Activated T-cell treated with anti-CD3 and anti-CD28 coated beads, Interleukin-2, amount 50 U/mL, for 1 hour (primary cell): ENCODE measurements at places on chromosomes 2 and 18.

- DNase-seq: no peak
These were observed 317.9 kb upstream of the VRK2 start for GRCh38 chr2:57728691-57729090.

- DNase-seq: no peak
These were observed 514.9 kb downstream of the PTPRM start for GRCh38 chr18:8081872-8082553.

DNA sequence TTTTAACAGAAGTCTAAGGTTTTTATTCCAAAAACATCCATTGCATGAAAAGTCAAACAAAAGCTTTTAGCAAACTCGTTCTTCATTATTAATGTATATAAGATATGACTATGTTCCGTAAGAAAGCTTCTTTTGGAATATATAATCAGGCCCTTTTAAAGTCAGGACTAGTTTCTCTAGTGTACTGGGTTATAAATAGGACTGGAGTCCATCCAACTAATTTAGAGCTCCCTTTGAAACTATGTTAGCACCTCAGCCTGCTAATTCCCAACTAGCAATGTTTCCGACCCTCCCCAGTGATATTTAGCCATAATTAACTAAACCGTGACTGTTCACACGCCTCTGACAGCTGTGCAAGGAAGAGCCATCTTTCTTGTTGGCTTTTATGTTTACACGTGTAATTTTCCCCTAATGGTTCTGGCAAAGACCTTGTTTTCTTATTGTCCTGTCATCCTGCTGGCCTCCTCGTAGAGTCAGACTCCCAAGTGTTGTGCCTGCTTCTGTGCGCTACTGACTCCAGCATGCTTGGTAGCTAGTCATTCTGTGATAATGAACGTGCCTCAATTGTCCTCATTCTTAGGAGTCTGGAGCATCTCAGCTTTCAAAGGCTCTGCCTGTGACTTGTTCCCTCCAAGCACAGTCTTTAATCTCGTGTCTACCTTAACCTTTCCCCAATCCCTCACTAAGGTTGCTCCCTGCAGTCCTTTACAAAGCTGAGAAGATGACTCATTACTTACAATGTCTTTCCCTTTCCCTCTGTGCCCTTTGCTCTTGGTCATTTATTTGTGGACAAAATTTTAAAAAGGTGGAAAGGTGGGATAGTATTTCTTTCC is 172.2 kb upstream of the RASGRP3 start:
- DNase-seq: no peak

DNA sequence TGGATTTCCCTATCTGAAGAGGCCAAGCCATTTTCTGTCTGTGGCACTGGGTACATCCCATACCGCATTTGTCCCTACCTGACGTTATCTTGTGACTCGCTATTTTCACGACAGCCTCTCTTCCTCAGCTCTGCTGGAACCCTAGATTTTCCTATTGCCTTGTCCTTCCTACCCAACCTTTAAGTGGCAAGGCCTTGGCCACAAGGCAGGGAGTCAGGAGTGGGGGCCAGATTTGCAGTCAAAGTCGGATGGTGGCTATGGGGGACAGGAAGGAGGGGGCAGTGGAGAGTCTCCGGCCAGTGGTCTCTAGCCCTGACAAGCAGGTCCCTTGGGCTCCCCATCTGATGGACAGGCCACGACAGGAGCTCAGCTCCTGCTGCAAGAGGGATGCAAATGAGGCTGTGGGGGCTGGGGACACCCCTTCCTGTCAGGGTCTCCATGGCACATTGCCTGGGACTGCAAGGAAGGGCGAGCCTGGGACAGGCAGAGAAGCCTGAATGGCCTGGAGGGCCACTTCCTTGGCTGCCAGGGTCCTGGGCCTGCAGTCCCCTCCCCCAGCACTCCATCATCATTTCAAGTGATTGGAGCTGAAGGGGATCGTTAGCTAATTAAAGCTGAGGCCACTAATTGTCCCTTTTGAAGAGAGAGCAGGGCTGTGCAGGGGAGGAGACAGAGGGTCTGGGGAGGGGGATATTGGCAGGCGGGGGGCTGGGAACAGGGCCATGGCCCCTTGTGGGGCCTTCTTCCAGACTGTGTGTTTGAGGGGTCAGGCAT is 6.3 kb upstream of the ECEL1 start:
- DNase-seq: no peak

DNA sequence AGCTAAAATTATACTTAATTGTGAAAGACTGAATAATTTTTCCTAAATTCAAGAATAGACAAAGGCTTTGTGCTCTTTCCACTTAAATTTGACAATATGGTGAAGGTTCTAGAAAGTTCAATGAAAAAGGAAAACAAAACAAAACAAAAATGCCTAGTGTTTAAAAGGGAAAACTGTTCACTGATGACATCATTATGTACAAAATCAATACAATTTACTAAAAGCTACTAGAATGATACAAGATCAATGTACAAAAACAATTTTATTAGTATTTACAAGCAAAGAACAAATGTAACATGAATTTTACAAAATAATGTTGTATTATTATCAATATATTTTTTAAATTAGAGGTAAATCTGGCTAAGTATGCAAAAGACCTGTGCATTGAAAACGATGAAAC is 499.1 kb upstream of the FSIP2 start:
- no peak for DNase-seq

DNA sequence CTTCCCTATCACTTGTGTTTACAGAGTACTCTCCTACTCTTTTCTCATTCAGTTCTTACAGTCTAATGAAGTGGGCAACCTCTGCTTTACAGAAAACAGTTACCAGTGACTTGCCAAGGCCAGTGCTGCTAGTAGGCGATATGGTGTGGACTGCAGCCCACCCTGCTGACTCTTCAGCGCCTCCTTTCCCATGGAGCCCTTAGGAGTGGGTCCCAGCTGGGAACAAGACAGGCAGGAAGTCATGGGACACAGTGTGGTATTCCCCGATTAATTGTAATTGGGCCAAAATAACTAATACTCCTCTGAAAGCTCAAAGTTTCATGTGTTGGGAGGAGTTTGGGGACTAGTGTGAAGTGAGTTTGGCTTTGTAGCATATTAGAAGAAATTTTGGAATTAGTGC is 120.1 kb upstream of the EML6 start:
- DNase-seq: no peak

DNA sequence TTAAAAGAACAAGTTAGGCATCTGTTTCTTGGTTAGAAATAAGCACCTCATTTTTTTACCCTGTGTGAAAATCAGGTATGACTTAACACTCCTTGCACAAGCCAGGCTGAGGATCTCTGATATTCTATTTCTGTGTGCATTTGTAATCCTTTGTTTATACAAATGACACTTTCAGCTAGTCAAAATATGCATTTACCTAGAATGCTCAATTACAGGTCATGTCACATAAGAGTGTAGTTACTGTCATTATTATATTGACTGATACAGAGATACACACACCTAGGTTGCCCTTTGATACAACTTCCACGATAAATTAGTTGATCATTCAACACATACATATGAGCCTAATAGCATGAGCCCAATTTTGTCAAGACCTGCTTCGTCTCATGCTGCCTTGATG is 144.3 kb downstream of the CHST9 start:
- DNase-seq: no peak

- no peak for DNase-seq
These were observed 69.4 kb downstream of the TXNL1 start for GRCh38 chr18:56568986-56569385.

DNA sequence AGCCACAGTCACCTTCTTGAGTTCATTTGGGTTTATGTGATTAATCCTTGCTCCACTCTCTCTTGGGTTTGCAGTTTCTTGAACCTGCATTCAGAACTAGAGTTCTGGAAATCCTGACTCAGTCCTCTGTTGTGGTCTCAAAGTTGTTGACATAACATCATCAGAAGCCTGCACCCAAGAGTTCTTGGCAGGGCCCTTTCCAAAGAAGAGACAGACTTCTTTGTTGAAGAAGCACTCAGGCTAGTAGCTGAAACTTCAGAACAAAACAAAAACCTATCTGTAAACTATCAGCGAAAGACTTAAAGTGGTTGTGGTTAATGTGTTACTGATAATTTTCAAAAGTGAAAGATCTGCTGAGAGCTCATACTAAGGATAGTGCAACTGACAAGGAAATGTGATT is 120.8 kb downstream of the FAM168B start:
- no peak for DNase-seq

GRCh38 chr2:22904126-22904684 is 480.8 kb upstream of the KLHL29 start:
- no peak for DNase-seq

DNA sequence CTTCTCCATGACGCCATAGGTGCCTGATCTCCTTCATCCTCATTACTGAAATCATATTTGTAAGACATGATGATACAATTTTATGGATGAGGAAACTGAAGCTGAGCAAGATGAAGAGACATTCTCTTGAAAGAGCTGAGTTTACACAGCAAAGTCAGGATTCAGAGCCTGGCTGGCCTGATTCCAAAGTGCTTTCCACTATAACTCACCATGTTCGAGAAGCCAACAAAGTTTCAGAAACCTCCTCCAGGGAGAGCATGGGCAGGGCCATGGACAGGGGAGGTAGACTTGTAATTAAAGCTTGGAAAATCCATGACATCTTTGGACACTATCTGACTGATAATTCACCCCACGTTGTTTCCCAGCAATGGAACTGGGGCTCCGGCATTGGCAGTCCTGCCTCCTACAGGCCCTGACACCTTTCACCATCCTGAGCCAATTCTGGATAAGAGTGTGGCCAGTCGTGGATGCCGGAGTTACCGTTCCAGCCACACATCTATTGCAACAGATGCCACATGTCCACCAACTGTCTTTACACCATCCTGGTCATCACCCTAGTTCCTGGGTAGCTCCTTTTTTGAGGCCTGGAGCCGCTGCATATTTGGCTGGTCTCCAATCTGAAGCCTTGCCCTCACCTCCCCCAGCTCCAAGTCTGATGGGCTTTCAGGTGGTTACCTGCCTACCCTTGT is 85.0 kb upstream of the PPP1CB start:
- no peak for DNase-seq

DNA sequence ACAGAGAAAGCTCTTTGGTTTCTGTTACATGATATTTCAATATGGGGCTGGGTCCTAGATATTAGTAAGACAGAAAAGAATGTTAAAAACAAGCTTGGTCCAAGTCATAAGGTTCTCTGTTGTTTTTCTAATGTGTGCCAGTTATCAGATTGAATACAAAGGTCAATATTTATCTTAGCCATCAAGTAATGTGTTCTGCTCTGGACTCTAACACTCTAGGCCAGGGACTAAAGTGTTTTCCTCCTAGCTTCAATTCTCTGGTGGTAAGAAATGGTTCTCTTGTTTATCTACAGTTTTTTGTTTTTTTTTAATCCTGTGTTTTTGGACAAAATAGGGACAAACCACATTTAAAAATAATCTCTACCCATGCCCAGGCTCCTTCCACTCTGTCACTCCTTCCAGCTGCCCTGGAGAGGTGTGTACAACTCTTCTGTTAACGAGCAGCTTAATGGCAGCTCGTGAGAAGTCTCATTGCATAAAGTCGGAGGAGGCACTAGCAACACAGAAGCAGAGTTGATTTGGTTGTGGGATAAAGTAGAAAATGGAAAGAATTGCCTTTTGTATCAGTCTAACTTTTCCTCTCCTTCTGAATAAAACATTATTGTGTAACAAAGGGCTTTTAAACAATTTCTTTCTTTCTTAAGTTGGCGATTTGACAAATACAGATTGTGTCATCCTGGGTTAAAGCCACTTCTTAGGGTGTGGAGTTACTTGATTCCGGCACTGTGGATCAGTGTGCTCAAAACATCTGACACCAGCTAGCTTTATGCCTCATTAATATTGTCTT is 8.0 kb upstream of the SESTD1 start:
- no peak for DNase-seq
